Globus pallidus (tissue), 1 donor: ENCODE measurements at places on chromosomes 3 and 15.

- no peak for DNase-seq
Measured at GRCh38 chr3:126961191-126961790, 21.6 kb upstream of the PLXNA1 start.

DNA sequence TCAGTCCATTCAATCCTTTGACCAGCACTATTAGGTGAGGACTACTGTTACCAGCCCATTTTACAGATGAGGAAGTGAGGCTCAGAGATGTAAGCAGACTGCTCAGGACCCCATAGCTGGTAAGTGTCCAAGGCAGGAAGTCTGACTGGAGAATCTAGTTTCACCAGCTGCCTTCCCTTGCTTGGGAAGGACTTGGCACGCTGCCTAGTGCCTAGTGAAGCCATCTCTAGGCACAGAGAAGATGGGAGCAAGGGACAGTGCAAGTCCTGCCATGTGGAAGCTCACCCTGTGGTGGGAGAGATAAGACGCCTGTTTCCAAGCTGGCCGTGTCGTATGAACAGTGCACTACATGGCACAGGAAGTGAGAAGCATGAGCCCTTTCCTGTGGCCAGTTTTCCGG is 111.8 kb upstream of the TMC3 start:
- no peak for DNase-seq

- DNase-seq, result no peak
Measured at GRCh38 chr3:157356541-157356940, 80.1 kb upstream of the PTX3 start.

DNA sequence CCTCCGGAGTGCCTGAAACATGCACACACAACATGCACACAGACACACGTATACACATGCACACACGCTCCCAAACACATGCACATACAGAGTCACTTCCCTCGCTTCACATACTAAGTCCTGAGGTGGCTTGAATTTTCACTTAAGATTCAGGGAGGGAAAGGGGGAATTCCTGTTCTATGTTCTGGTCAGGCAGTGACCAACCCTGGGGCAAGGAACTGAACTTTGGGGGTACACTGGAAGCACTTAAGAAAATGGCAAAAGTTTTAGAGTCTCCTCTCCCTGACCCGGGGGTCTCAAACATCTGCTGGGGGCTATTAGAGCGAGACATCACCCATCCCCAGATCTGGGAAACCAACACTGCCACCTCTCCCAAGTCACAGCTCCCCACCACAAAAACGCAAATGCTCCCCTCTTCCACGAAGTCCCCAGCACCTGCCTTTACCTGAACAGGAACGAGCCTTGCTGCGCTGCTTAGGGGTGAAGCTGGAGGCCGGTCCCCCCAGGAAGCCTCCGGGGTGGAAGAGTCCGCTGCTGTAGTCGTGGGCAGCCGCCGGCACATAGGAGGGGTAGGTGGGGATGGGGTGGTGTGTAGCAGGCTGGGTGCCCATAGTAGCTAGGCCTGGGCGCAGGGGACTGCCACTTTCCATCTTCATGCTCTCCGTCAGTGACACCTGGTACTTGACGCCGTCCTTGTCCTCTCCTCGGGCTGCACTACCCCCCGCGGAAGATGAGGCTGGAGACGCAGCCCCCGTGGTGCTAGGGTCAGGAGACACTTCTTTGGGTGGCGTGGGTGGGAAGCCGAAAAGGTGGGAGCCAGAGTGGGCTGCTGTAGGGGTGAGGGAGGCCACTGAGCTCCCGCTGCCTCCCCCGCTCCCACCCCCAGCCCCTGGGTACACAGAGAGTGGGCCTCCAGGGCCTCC is 7.5 kb downstream of the GATA2 start:
- no peak for DNase-seq

DNA sequence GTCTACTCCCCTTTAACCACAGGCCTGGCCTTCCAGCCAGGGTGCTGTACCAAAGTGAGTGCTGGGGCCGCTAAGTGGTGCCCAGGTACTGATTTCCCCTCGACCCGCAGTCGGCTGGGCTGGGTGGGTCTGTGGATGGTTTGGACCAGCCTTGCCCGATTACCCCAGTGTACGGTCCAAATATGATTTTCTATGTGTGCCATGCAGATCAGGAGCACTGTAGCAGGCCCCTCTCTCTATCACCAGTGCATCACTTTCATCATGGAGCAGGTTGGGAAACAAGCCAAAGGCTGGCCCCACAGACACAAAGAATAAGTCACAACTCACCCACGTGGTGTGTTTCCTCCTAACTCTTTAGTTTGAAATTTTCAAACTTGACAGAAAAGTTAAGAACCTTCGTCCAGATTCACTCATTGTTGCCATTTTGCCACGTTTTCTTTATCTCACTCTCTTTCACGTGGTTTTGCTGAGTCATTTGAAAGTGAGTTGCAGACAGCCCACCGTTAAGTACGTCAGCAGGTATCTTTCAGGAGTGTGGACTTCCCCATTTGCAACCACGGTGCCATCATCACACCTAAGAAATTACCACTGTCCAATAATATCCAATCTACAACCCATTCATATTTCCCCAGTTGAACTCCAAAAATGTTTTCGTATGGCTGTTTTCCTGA is 37.0 kb downstream of the ZNF710 start:
- DNase-seq, result no peak

DNA sequence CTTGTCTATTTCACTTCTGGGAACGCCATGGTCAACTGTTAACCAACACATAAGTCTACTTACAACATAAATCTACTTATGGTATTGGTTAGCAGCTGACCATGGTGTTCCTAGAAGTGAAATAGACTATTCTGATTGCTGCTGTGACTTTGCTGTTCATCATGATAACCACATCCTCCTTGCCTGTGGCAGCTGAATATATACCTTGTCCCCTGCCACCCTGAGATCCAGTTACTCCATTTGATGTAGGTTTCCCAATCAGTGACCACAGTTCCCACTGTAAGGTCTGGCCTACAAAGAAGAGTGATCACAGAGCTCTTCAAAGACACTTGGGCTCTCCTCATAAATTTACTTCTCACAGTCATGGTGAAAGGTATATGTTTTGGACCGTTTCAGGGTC is 66.8 kb upstream of the ALDH1A3 start:
- DNase-seq, result no peak

- no peak for DNase-seq
Measured at GRCh38 chr3:48855681-48856447, 8.2 kb upstream of the PRKAR2A start.

DNA sequence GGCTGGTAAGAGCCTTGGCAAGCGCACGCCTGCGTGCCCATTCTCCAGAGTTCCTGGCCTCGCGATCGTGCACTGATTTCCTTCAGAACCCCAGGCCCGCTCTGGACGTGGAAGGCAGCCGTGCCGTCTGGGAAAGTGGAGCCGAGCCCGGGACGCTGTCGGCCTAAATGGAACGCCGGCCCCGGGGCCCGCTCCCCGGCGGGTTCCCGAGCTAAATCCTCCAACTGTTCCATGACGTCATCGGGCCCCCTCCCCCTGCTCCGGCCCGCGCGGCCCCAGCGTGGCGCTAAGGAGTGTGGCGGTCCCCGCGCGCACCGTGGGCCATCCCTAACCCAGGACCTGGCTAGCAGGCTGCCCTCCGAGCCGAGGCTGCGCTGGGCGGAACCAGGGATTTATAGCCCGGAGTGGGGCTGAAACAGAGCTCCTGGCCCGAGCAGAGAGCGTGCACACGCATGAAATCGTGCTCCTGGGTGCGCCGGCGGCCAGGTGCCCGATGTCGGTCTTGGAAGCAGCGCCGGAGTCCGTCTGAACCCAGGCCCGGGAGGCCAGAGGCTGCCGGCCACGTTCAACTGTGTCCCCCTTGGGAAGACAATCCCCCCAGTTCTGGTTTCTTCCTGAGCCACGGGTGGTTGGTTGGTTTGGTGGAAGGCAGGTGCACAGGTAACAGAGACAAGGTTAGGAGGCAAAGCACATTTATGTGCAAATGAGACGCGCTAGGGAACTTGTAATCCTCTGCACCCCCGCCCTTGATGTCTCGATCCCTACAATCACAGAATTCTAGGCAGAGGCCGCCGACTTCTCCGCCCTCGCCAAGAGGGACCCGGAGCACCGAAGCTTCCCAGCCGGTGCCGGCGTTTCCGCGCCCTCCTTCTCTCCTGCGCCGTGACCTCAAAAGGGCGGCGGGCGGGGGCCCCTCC is 84.9 kb upstream of the ETV5 start:
- DNase-seq, result no peak

- DNase-seq, result no peak
Measured at GRCh38 chr3:195711813-195712534, 8.8 kb upstream of the MUC20 start.

GRCh38 chr3:105834768-105835167 is 34.0 kb downstream of the CBLB start:
- no peak for DNase-seq

- DNase-seq, result no peak
Measured at GRCh38 chr15:84681831-84682230, 23.8 kb upstream of the NMB start.

GRCh38 chr3:129602730-129603560 is 3.5 kb downstream of the PLXND1 start:
- DNase-seq, result no peak

DNA sequence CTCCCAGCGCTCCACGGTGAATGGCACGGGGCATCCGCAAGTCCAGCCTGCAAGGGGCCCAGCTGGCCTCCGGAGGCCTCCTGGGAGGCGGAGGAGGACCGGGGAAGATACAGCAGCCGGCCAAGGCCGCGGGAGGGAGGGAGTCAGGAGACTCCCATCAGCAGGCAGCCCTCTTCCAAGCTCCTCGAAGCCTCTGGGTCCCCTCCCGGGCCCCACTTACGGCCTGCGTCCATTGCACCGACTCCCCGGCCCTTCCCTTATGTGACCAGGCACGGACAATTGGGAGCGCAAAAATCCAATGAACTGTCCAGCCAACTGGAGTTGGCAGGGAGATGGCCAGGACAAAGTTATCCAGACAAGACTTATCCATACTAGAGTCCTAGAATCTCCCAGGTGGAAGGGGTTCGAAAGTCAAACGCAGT is 668 bp downstream of the MFGE8 start:
- no peak for DNase-seq

DNA sequence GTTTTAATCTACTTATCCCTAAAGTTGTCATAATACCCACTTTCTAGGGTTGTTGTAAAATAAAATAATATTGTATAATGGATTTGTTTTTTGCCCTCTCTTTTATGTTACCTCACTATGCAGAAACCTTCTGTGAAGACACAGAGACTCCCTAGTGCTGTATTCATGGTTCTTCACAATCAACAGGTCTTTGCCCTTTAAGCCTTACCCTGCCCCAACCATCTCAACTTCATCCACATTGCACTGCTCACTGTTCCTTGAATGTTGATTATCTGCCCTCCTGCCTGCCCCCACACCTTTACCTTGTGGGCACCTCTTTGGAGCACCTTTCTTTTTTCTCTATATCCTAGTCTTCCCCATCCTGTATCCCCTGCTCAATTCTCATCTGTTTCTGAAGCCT is 21.1 kb downstream of the CMSS1 start:
- no peak for DNase-seq

GRCh38 chr15:68729789-68730411 is 90.8 kb downstream of the ANP32A start:
- DNase-seq, result no peak

- no peak for DNase-seq
Measured at GRCh38 chr3:152628496-152628895, 206.4 kb upstream of the P2RY1 start.

- no peak for DNase-seq
Measured at GRCh38 chr15:99630607-99631131, 64.9 kb downstream of the MEF2A start.

DNA sequence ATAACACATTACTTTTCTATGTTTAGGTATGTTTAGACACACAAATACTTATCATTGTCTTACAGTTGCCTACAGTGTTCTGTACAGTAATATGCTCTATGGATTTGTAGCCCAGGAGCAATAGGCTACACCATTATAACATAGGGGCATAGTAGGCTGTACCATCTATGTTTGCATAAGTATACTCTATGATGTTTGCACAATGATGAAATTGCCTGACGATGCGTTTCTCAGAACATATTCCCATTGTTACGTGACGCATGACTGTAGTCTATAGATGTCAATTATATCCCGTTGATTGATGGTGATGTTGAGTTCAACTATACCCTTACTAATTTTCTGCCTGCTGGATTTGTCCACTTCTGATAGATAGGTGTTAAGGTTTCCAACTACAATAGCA is 139.4 kb upstream of the PFN2 start:
- no peak for DNase-seq

GRCh38 chr3:36600404-36600803 is 163.9 kb downstream of the DCLK3 start:
- DNase-seq, result no peak

GRCh38 chr3:193795062-193795690 is 202.2 kb downstream of the OPA1 start:
- DNase-seq, result no peak

DNA sequence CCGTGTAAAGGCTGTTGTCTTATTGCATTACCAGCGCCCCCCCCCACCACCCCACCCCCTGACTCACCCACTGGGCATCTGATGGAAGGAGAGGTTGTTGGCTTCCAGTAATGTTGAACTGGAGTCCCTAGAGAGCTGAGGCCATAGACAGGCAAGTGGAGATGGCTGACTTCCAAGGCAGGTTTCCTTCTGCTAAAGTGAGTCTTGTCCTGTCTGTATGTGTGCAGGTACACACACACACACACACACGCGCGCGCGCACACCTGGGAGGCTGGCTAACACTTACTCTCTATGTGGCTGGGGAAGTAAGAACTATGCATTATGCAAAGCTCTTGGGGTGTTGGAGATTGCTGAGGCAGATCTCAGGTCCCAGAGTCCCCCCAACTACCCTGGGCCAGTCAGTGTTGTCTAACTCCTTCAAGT is 1.6 kb upstream of the KY start:
- DNase-seq, result no peak

GRCh38 chr3:126130081-126130855 is 46.3 kb upstream of the SLC41A3 start:
- no peak for DNase-seq

- DNase-seq, result no peak
Measured at GRCh38 chr3:18500322-18500721, 75.2 kb upstream of the SATB1 start.

- no peak for DNase-seq
Measured at GRCh38 chr3:157148196-157148889, 11.6 kb downstream of the CCNL1 start.

GRCh38 chr3:193783166-193783896 is 190.3 kb downstream of the OPA1 start:
- no peak for DNase-seq
